ENCODE measurements at places on chromosomes 12 and 14.

DNA sequence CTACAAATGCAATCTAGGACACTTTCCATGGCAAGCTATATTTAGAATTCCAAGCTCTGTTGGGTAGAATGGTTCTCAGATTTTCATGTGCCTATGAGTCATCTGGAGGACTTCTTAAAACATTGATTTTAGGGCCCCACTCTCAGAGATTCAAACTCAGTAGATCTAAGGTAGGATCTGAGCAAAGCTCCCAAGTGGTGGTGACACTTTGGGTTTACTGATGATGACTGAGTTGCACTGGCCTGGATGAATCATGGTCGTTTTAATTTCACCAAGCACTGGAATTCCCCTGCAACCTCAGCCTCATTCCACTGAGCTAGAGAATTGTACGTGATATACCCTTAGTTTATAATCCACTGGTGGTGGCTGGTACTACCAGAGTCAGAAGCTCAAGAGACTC lies 86.5 kb downstream of the PPM1H start:
- DNase-seq: no peak

DNA sequence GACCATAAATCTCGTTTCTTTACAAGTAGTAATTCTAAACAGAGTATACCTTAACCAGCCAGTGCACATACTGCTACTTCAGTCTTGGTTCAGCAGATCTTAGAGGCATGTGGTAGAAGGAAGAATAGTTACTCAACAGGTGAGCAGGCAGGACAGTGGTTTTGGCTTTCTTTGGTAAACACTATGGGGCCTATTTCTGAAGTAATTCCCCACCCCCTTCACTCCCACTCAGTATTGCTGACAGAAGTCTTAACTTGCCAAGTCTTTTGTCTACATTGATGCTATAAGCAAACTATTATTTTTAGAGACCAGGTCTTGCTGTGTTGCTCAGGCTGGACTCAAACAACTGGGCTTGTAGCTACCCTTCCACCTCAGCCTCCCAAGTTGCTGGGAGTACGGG lies 68.5 kb downstream of the FBXO34 start:
- DNase-seq: no peak

DNA sequence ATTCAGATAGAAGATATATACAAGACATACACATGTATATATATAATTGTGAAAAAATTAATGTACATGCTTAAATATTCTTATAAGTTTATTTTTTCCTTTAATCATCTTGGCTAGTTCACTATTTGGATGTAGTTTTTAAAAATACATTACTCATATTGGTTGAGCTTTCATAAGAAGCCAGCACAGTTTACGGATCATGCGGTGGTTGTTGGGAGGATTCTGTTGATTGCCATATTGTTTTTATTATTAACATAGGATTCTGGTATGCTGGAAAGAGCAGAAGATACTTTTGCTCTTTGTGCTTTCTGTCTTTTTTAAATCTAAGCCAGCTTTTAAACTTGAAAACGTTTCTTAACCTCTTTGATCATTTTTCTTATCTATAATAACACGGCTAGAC lies 163.4 kb downstream of the OTOGL start:
- no peak for DNase-seq

- no peak for DNase-seq
These were observed 40.3 kb upstream of the NTF3 start for GRCh38 chr12:5391653-5392052.

DNA sequence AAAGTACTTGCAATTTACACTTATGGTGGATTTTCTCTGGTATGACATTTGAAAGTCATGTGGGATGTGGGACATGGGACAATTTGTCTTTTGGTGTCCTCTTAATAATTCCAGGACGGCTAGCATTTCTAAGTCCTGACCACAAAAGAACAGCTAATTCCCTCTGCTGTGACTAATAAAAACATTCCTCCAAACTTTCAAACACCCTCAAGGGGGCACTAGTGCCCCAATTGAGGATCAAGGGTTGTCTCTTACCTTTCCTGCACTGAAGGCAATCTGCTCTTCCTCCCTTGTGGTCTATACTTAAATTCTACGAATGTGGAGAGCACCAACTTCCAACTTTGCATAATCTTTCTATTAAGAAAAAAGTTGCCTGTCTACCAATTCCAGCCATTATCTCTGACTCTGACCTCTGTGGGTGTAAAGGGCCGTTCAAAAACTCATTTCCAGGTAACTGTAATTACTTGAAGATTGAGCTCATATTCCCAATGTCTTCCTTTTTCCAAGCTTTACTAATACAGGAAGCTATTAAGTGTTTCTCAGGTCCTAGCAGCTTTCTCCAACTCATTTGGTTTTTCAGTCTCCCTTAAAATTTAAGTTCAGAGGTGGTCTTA lies 210.2 kb downstream of the PTPRO start:
- peak; percentile 21 for DNase-seq
